Panc1 (cell line): ENCODE measurements at places on chromosomes 5 and 9. TPM values are rescaled to one million over a fixed set of nuclear protein-coding genes. Genes with fewer than 3 reads are reported as not detected.
A peak's percentile ranks its signal among the peaks of the same experiment; 100 is the strongest.

DNA sequence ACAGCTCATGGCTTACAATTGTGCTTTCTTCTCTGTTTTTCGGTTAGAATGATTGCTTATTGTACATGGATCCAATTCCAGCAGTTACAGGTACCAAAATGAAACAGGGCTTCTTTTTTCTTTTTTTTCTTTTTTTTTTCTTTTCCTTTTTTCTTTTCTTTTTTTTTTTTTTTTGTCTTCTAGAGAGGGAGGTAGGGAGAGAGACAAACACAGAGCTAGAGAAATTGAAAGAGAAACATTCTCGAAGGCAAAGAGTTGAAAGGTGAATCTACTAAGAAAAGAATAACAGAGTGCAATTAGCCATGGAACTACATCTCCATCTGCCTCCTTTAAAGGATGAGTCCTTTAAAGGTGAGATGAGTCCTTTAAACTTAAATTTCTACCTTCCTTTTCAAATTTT lies 1.0 kb upstream of the EDIL3 start:
- H3K36me3 ChIP-seq = no peaks in the 10 kb centered on the region; the same call in 1 of the 2 replicates
- no peak overlapping the region for H3K27ac ChIP-seq
- no peak for DNase-seq

- no peak overlapping the region for H3K4me3 ChIP-seq
- peaks cover 2% of the 10 kb centered on the region; the same call in 1 of the 2 replicates for H3K36me3 ChIP-seq
- DNase-seq = no peak
- no peak overlapping the region for H3K27ac ChIP-seq
- H3K4me1 ChIP-seq = peaks cover 3% of the 10 kb centered on the region; the same call in 1 of the 2 replicates
- H3K27me3 ChIP-seq = peaks cover 26% of the 10 kb centered on the region
These were observed 5.3 kb downstream of the SLC1A3 start for GRCh38 chr5:36611520-36612274.

- H3K4me3 ChIP-seq = peak overlapping the region; percentile 51
- no peak overlapping the region; the same call in 1 of the 2 replicates for H3K27ac ChIP-seq
- DNase-seq = no peak
- H3K4me1 ChIP-seq = peaks cover 20% of the 10 kb centered on the region
- H3K27me3 ChIP-seq = no peaks in the 10 kb centered on the region
- no peaks in the 10 kb centered on the region for H3K36me3 ChIP-seq
These were observed 10.8 kb downstream of the C9orf50 start for GRCh38 chr9:129610213-129610472.

DNA sequence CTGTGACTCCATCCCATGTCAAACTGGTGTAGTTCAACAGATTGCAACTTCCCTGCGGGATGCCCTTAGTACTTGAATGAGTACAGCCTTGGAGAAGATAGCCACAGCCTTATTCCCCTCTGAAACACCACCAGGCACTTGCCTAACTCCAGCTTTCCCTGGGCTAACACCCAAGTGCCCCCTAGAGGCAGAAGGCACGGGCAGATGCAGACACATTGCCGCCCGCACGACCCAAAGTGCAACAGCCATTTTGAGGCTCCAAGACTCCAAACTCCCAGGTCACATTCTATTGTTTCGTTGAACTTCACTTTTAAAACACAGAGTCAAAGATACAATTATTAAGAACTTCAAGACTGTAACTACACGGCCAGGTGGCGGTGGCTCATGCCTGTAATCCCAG lies 163.6 kb upstream of the CDH6 start:
- H3K27ac ChIP-seq = no peak overlapping the region
- no peak overlapping the region for H3K4me3 ChIP-seq
- DNase-seq = no peak
- no peaks in the 10 kb centered on the region for H3K27me3 ChIP-seq
- no peaks in the 10 kb centered on the region for H3K4me1 ChIP-seq
- no peaks in the 10 kb centered on the region for H3K36me3 ChIP-seq

MSX2 gene
- total RNA-seq = 8.5 TPM

FBP1 gene
- total RNA-seq = 0.36 TPM

GRCh38 chr5:134083517-134083916 lies 31.0 kb upstream of the TCF7 start:
- no peaks in the 10 kb centered on the region for H3K27me3 ChIP-seq
- no peak for DNase-seq
- H3K27ac ChIP-seq = no peak overlapping the region
- no peaks in the 10 kb centered on the region for H3K4me1 ChIP-seq
- H3K4me3 ChIP-seq = no peak overlapping the region

GRCh38 chr5:131509801-131510200 lies 125.2 kb downstream of the RAPGEF6 start:
- peaks cover 15% of the 10 kb centered on the region for H3K36me3 ChIP-seq
- H3K4me1 ChIP-seq = no peaks in the 10 kb centered on the region
